ENCODE measurements at places on chromosomes 3 and 15. TPM values are rescaled to one million over a fixed set of nuclear protein-coding genes. Genes with fewer than 3 reads are reported as not detected.

DNA sequence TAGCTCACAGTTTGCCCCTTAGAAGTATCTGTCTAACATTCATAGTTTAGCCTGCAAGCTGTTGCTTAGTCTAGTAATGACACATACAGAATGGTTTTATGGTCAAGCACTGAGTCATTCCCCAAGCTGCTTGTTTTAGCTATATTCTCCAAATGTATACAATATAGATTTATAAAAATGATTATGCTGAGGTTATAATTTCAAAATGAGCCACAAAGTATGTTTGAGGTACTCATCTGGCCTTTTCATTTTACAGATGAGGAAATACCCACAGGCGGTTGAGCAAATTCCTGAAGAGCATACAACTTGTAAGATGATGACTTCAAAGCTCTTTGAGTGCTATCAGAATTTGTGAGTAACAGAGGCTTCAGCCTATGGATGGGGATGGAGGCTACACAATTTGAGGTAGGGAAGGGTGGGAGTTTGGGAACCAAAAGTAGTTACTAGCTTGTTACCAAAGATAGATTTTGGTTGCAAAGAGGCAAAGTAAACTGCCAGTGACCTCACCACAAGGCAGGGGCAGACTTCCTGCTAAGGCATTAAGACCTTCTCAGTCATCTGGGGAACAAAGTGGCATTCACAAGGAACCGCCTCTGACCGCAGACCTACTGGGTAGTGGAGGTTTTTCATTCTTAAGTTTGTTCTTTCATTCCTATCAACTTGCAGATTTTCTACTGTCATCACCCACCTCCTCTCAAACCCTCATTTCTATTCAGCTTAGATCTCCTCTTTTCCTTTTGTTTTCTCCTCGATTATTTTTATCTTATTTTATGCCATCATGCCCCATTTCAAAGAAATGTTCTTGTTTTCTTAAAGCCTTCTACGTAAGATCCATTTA is 257.2 kb upstream of the NECTIN3 start:
- H3K4me1 ChIP-seq, result no peaks in the 10 kb centered on the region
- H3K4me3 ChIP-seq, result no peak overlapping the region
- no peak for DNase-seq
- H3K27me3 ChIP-seq, result no peaks in the 10 kb centered on the region

HHLA2 gene
- total RNA-seq, result 4.0 TPM

SLC6A11 gene
- 0.07 TPM for total RNA-seq

FRMD4B gene
- 136 TPM for total RNA-seq

SCAPER gene
- 18.6 TPM for total RNA-seq

- no peaks in the 10 kb centered on the region for H3K4me1 ChIP-seq
- no peak overlapping the region for H3K4me3 ChIP-seq
- no peaks in the 10 kb centered on the region for H3K36me3 ChIP-seq
- no peak overlapping the region for H3K27ac ChIP-seq
- no peak for DNase-seq
- no peaks in the 10 kb centered on the region for H3K27me3 ChIP-seq
These were observed 11.6 kb upstream of the SCAMP5 start for GRCh38 chr15:74983725-74984231.

- peaks cover 23% of the 10 kb centered on the region for H3K36me3 ChIP-seq
- DNase-seq, result no peak
- H3K4me3 ChIP-seq, result no peak overlapping the region
- H3K4me1 ChIP-seq, result no peaks in the 10 kb centered on the region
- H3K27me3 ChIP-seq, result no peaks in the 10 kb centered on the region
- no peak overlapping the region for H3K27ac ChIP-seq
These were observed 612.8 kb downstream of the MAGI1 start for GRCh38 chr3:65425880-65426279.

GRCh38 chr3:76011121-76011520 is 225.8 kb upstream of the ZNF717 start:
- H3K36me3 ChIP-seq, result no peaks in the 10 kb centered on the region
- DNase-seq, result no peak
- no peak overlapping the region for H3K27ac ChIP-seq
- no peak overlapping the region for H3K4me3 ChIP-seq

DNA sequence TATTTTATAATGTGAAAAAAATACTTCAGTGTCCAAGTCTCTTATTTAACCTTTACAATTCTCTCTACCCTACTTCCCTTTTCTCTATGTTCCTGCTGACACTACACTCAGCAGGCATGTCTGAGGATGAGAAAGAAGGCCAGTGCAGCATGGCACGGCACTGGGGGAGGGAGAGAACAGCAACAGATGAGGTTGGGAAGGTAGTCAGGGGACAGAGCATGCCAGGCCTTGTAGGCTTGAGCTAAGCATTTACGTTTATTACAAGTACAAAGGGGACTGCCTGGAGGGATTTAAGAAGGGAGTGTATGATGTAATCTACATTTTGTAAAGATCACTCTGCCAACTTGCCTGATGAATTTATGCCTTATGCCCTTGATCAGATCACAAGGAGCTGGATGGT is 117.3 kb upstream of the WNT5A start:
- no peaks in the 10 kb centered on the region for H3K36me3 ChIP-seq
- DNase-seq, result no peak
- no peaks in the 10 kb centered on the region for H3K4me1 ChIP-seq
- no peaks in the 10 kb centered on the region for H3K27me3 ChIP-seq
- H3K27ac ChIP-seq, result no peak overlapping the region
- H3K4me3 ChIP-seq, result no peak overlapping the region

DNA sequence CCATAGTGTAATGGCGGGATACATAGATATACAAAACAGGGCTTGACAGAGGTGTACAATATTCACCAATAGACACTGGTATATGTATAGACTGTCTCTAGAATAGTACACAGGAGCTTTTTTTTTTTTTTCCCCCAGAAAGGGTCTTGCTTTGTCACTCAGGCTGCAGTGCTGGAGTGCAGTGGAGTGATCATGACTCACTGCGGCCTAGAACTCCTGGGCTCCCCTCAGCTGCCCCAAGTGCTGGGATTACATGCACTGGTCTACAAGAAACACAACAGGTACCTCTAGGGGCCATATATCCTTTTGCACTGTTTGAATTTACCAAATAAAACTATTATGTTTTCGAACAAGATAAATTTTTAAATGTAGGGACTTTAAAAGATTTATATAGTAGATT is 12.3 kb downstream of the RHOA start:
- no peak overlapping the region for H3K27ac ChIP-seq
- H3K36me3 ChIP-seq, result peaks cover 31% of the 10 kb centered on the region
- no peak for DNase-seq
- no peak overlapping the region for H3K4me3 ChIP-seq
- peaks cover 67% of the 10 kb centered on the region for H3K4me1 ChIP-seq

FBXO40 gene
- not detected for total RNA-seq

- DNase-seq, result no peak
- H3K36me3 ChIP-seq, result no peaks in the 10 kb centered on the region
- H3K27me3 ChIP-seq, result no peaks in the 10 kb centered on the region
- no peak overlapping the region for H3K4me3 ChIP-seq
These were observed 20.7 kb downstream of the CRYGS start for GRCh38 chr3:186523434-186523833.

DNA sequence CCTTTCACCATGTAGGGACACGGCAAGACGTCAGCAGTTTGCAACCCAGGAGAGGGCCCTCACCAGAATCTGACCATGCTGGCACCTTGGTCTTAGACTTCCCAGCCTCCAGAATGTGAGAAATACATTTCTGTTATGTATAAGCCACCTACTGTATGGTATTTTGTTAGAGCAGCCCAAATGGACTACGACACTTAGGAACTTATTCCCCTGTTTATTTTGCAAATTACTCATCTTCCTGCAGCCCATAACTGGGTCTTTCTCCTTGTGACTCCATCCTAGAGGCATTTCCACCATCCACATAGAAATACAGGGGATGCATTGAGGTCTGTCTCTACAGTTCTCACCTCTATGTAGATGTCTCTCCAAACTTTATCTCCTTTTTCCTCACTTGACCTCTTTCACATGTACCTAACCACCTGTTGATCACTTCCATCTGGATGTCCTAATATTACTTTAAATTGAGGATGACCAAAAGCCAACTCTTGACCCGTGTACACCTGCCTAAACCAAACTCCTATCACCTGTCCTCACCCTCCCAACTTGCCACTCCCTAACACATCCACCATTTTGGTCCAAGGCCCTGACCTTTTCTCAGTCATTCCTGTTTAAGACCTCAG is 406.0 kb upstream of the WNT5A start:
- H3K4me3 ChIP-seq, result no peak overlapping the region
- H3K36me3 ChIP-seq, result no peaks in the 10 kb centered on the region
- H3K4me1 ChIP-seq, result no peaks in the 10 kb centered on the region
- DNase-seq, result no peak
- H3K27ac ChIP-seq, result no peak overlapping the region

DNA sequence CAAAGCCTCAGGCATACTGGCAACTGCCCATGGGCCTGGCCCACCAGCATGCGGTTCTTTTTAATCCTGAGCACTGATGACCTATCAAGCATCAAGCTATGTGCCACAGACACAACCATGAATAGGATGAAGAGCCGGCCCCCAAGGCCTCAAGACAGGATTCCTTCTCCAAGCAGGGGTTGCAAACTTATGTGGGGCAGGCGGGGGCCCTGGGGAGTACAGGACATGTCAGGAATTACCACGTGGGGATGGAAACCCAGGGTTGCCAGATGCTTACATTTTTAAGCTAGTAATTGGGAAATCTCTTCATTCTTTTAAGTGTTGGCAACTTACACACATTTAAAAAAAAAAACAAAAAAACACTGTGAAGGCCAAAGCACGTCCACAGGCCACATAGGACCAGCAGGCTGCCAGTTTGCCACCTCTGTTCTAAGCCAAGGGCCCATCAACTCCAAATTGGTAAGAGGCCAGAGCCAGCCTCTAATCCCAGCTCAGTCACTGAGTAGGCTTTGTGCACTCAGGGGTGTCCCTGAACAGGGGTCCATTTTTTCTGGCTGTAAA is 32.8 kb downstream of the BDH1 start:
- H3K27ac ChIP-seq, result no peak overlapping the region
- no peak overlapping the region for H3K4me3 ChIP-seq
- peaks cover 15% of the 10 kb centered on the region for H3K4me1 ChIP-seq
- no peaks in the 10 kb centered on the region for H3K36me3 ChIP-seq

- H3K4me3 ChIP-seq, result peak overlapping the region; percentile 73
- H3K36me3 ChIP-seq, result no peaks in the 10 kb centered on the region
- H3K4me1 ChIP-seq, result peaks cover 27% of the 10 kb centered on the region
- H3K27ac ChIP-seq, result peak overlapping the region; percentile 90
These were observed 740 bp upstream of the NSMCE3 start for GRCh38 chr15:29270169-29270955.

All from upper lobe of left lung (tissue), 6 donors.